ENCODE measurements at places on chromosomes 4 and X. TPM values are rescaled to one million over a fixed set of nuclear protein-coding genes. Genes with fewer than 3 reads are reported as not detected.

The TEX13D gene
- not detected for polyA plus RNA-seq

The RPS3A gene
- 1,657 TPM for polyA plus RNA-seq

The INTS6L gene
- polyA plus RNA-seq = 6.8 TPM

The LRCH2 gene
- 3.6 TPM for polyA plus RNA-seq

The PPEF2 gene
- not detected for polyA plus RNA-seq
